ENCODE measurements at places on chromosomes 7 and 10.

DNA sequence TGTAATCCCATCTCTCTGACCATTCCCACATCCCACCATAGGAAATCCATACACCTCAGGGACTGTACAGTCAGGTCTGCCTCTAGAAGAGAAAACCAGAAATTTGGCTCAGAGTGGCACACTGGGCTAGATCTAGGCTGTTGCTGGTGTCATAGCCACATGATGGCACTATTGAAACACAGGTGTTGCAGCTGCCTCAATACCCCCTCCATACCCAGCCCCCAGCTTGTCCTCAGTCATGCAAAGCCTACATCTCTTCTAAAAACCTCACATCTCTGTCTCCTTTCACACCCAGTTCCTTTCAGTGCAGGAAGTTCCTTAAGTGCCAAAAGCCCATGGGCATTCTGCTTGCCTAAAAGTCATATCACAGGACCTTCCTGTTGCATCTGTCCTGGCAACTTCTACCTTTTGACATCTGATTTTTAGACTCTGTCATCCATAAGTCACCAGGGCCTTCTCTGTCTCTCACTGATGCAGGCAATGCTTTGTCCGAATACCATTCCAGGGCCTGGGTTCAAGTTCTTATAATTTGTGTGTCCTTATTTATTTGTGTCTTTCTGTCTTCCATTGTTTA is 27.0 kb upstream of the HIBADH start:
- peak; percentile 26 for DNase-seq

GRCh38 chr7:129332254-129333035 is 101.8 kb upstream of the STRIP2 start:
- peak; percentile 83 for DNase-seq

GRCh38 chr7:43785420-43785819 is 26.9 kb downstream of the BLVRA start:
- DNase-seq = peak; percentile 96

GRCh38 chr10:103038570-103038969 is 120.5 kb downstream of the CNNM2 start:
- no peak for DNase-seq

DNA sequence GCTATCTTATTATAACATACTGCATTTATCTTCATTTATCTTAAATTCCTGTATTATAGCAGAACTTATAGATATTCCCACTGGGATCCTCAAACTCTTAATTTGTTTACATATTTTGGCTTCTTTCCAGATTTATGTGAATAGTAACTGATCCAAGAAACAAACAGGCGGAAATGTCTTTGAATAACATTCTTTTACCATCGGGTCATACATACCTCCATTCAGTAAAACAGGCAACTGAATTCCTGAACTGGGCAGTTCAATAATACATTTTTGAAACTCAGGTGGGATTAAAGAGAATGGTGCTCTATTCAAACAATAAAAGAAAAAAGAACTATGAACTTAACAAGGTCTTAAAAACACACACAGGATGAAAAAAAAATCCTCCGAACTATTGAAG is 337.4 kb downstream of the CRPPA start:
- DNase-seq = no peak

GRCh38 chr10:77226853-77227565 is 410.6 kb downstream of the KCNMA1 start:
- peak; percentile 64 for DNase-seq

DNA sequence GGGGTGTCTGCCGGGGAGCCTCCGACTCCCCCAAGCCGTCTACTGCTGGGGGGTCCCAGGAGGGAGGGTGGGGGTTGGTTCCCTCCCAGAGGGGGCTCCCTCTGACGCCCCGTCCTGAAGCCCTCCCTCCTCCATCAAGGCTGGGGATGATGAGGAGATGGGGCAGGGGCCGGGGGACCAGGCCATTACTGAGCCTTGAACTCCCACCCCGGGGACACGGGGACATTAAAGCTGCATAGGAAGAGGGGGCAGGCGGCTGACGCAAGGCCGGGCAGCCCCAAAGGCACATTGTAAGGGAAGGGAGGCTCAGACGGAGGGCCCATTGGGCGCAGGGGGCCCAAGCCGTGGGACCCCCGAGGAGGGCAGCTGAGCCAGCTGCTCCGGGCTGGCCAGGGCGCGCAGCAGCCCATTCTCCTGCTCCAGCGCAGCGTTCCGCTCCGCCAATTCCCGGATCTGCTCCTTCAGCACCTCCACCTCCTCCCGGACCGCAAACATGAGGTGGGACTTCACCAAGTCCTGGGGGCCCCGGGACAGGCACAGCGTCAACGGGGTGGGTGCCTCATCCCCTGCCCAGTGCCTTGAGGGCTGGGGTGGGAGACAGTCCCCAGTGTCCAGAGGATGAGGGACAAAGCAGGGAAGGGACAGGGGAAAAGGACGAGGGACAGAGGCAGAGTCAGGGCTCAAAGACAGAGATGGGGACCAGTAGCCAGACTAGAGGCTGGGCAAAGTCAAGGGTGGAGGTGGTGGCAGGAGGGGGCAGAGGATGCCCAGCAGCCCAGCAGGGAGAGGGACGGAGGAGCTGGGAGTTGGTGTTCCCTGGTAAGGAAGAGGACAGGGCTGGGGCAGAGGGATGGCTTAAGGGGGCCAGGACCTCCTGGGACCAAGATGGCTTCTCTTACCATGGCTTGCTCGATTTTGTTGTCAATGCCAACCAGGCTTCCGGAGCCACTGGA is 2.9 kb upstream of the SPACDR start:
- DNase-seq = no peak

GRCh38 chr10:124229989-124230634 is 136.7 kb upstream of the CHST15 start:
- no peak for DNase-seq

GRCh38 chr10:132588301-132589013 is 50.9 kb downstream of the INPP5A start:
- DNase-seq = peak; percentile 16

DNA sequence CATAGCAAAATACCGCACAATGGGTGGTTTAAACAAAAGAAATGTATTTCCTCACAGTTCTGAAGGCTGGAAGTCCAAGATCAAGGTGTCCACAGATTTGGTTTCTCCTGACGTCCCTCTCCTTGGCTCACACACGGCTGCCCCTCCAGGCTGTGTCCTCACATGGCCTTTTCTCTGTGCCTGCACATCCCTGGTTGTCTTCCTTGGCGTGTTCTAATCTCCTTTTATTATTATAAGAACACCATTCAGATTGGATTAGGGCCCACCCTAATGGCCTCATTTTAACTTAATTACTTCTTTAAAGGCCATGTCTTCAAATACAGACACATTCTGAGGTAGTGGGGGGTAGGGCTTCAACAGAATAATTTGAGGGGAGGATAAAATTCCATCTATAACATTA is 87.9 kb downstream of the FZD1 start:
- no peak for DNase-seq

- DNase-seq = no peak
Measured at GRCh38 chr7:139218173-139218572, 12.9 kb upstream of the UBN2 start.

DNA sequence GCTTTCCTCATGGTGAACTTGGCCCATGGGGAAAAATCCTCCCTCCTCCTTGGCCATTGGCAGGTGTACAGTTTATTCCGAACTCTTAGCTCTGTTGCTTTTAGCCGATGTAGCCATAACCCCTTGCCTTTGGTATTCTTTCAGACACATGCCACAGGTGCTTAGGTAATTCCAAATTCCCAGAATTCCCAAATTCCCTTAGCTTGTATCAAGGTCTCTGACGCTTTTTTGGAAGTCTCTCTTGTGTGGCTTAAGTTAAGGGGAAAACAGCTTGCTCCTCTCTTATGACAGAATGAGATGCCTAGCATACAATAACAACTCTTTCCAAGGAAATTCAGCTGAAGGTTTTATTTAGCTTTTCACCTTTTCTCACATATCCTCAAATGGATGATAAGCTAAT is 68.0 kb downstream of the SUGCT start:
- no peak for DNase-seq

GRCh38 chr7:111743244-111743847 is 181.1 kb upstream of the IMMP2L start:
- no peak for DNase-seq

DNA sequence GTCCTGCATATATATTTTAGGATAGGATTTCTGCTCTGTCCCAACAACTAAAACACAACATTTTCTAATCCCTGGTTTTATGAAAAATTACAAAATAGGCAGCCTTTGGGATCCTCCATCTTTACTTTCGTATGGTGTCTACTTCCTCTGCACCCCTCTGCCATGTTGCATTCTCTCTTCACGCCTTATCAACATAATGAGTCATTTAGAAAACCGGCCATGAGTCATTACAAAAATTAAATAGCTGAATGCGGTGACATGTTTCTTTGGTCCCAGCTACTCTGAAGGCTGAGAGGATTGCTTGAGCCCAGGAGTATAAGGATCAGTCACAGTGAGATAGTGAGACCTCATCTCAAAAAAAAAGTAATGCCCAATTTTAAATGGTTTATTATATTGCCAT is 148.1 kb upstream of the CELF2 start:
- DNase-seq = peak; percentile 44

DNA sequence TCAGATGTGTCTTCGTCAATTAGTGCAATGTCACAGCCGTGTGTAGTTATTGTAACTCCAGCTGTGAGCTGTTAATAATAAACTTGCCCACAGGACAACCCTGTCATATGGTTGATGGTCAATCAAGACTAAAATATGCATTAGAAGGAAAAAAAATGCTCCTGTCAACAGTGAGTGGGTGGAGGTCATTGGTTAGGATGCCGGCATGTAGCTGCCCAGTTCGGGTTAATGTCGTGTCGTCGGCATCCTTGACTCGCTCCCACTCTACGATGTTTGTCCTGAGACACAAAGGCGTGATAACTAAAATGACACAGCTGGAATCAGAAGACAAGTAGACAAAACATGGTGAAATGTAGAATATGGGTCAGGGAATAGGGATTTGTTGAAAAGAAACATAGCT is 442.8 kb upstream of the NPVF start:
- DNase-seq = no peak

DNA sequence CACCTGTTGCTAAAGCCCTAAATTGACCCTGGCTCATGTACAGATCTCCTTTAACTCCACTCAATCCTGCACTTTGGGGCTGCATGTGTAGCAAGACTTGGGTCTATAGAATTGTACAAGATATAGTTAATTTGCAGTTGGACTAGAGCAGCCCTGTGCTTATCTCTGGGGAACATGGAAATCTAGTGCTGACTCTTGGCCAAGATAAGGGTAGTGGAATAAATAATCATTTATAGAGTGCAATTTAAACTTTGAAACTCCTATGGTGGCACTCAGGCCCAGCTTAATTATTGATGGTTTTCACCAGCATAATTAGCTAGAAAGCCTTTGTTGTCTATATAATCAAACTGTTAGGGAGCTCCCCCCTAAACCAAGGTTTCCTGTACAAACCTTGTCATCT is 39.2 kb upstream of the MBL2 start:
- DNase-seq = no peak

- DNase-seq = no peak
Measured at GRCh38 chr10:4162571-4163286, 377.7 kb upstream of the KLF6 start.

DNA sequence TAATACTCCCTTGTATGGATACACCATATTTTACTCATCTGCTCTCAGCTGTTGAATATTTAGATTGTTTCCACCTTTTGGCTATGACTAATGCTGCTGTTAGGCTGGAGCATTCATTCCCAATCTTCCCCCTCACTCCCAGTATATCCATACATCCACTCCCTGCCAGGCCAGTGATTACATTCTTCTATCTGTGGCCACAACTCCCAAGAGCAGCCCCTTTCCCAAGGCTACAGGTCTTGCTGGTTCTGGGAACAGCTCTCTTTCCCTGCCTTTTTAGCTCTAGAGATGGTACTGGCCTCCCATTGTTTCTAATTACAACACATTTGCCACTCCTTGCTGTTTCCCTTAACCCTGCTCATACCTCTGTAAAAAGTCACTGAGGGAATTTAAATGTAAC is 28.2 kb downstream of the SFR1 start:
- DNase-seq = no peak

DNA sequence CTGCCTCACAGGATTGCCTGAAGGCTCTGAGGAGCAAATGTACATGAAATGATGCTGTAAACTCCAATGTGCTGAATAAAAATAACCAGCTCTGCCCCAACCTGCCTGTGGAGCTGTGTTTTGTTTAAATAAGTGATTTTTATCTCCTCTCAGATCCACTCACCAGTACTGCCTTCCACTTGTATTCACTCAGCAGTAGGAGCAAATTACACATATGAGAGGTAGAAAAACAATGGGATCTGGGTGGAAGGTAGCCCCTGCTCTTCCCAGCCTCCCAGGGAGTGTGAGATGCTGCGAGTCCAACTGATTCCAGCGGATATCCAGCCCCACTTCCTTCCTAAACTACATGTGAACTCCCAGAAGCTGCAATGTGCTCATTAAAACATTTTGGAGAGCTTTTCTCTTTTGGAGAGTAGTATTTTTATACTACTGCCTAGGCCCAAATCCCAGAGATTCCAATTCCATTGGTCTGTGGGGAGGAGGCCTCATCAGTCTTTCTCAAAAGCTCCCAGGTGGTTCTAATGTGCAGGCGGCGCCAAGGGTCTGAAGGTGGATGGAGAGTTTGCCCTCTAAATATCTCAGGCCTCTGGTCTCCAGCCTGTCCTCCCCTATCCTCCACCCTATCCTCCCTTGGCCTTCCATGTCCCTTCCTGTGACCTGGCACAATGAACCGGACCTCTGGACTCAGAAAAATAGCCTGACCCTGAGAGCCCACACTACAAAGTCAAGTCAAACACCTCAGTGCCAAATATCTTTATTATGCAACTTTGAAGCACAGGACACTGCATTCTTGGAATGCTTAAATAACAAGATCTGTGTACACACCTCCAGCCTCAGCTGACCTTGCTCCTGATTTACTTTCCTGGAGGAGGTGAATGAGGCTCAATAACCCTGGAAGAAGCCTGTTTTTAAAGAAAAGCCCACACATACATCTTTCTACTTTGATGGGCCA is 46.2 kb downstream of the CPVL start:
- no peak for DNase-seq

DNA sequence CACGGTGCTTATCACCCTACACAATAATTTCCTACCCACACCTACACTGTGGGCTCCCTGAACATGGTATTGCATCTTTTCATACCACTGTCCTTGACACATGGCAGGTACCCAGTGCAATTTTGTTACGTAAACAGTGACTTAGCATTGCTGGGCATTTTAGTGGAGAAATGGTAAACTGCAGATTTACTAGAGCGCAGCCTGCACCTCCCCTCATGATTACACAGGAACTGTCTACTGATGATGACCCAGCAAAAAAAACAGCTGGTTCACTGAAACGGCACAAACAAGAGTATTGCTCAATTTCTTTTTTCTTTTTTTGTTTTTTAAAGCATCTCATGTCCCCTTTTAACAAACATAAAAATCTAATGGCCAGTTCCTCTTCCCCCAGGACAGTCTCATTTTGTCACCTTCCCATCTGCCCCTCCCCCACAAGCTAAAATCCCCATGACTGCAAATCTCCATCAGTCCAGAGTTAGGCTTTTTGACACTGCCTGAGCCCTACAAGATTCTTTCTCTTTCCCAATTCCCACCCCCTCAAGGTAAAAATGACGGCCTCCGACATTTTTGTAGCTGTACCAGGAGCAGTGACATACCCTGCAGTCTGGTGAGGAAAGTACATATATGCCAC is 2.8 kb downstream of the ZNF746 start:
- peak; percentile 40 for DNase-seq

GRCh38 chr7:102935450-102936115 is 22.8 kb downstream of the LRRC17 start:
- DNase-seq = no peak

GRCh38 chr7:151085329-151085690 is 965 bp upstream of the AGAP3 start:
- no peak for DNase-seq

All from GM23248 (cell line).